T-helper 2 cell treated with Interferon-gamma antibody and Interleukin-4, amounts not matched to agents 5 μg/mL and 100 μg/mL, for 36 hours (primary cell): ENCODE measurements at places on chromosomes 13 and 19.

DNA sequence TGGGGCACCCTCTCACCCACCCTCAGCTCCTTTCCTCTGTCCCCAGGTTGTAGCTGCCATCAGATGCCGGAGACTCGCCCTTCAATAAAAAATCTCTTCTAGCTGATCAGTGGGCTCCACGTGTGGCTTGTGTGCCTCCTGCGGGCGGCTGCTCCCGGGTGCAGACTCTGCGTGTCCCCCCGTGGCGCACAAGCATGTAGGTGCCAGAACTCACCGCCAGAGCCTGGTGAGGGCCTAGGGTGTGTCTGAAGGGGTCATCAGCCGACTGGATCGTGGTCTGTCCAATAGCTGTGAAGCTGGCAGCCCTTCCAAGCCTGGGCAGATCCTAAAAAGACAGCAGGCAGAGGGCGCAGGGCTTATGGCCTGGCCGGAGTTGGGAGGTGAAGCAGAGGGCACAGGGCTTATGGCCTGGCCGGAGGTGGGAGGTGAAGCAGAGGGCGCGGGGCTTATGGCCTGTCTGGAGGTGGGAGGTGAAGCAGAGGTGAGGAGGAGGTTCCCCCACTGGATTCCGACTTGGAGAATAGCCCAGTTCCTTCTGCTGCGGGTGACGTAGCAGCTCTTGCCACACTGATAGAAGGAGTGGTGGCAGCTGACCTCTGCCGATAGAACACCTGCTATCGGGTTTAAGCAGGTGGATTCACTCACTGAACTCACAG is 11.7 kb downstream of the NOP53 start:
- DNase-seq, result no peak

GRCh38 chr19:37935341-37935740 is 28.3 kb downstream of the SIPA1L3 start:
- DNase-seq, result no peak

- DNase-seq, result no peak
These were observed 9.6 kb downstream of the CIC start for GRCh38 chr19:42278452-42279154.

GRCh38 chr13:28031220-28031895 is 42.9 kb upstream of the URAD start:
- no peak for DNase-seq

DNA sequence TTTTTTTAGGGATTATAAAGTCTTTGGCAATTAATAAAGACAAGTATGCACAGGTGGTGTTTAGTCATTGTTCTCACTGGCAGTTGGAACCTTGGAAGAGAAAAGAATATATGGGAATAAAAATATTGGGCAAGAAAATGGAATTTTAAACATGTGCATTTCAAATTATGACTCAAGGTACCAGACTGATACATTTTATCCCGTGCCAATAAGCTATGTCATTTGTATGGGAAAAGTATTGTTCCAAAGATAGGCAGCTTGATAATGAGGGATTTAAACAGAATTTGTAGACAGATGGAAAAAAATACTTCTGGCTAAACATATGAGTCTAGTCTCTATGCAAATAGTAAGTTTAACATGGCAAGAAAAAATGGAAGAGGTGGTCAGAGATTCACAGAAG is 169.5 kb upstream of the UFM1 start:
- no peak for DNase-seq

DNA sequence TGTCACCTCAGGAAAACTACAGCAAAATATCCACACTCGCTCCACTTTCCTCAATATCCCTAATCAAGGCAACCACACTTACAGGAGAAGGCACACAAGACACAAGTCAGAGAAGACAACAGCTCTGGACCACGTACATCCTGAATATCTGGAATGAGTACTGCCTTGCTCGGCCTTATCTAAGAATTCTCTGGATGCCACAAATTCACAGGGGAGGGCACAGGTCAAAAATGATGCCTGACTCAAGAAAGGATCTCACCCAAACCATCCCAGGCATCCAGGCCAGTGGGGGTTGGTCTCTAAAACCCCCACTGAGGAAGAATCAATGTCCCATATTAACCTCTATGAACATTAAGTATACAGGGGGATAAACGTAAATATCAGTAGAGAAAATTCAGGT is 29.9 kb downstream of the ATP7B start:
- DNase-seq, result no peak

GRCh38 chr19:3984584-3984907 is 717 bp downstream of the EEF2 start:
- no peak for DNase-seq

DNA sequence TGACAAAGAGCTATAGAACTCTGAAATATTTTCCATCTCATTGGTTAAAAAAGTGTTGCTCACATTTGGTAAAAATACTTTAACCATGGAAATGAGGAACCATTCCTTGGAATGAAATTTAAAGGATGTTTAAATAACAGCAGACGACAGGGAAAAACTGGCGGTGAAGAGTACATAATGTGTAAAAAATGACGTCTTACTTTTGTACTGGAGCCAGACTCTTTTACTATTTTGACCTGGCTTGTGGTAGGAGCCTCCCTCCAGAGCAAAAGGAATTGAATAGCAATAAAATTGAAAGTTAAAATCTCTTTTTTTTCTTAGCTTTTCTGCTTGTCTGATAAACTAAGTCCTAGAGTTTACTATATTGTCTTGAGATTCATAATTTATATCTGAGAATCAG is 426.2 kb upstream of the KLHL1 start:
- DNase-seq, result no peak

GRCh38 chr13:86193281-86193680 is 394.1 kb upstream of the SLITRK6 start:
- no peak for DNase-seq

DNA sequence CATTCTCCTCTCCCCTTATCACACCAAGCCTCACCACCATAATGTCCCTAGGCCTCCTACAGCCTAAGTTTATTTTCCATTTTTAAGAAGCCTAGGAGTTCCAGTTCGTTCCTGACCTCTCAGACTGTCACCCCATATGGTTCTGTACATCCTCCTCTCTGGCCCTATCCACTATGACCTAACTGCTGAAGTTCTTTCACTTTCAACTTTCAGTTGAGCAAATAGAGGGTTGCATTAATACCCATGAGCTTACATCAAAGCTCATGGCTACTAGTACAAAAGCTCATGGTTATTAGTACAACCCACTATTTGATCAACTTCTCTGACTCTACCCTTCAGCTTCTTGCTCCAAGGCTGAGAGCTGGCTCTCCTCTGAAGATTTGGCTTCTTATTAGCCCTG is 72.9 kb downstream of the FGF14 start:
- no peak for DNase-seq

DNA sequence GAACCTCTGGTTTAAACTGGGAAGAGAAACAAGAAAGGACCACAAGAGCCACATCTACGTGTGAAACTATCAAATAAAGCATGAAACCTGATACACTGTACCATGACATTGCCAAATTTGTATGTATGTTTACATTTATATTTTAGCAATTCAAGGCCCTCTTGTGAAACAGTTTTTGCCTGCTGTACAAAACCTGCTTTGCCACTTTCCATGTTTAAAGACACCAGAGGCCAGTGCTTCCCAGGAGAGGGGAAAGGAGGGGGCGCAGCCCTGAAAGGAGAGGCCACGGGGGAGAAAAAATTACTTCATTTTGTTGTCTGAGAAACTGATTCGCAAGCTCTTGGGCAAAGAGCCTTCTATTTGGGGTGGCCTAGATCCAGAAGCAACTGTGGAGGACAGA is 124.8 kb downstream of the DCLK1 start:
- DNase-seq, result no peak

DNA sequence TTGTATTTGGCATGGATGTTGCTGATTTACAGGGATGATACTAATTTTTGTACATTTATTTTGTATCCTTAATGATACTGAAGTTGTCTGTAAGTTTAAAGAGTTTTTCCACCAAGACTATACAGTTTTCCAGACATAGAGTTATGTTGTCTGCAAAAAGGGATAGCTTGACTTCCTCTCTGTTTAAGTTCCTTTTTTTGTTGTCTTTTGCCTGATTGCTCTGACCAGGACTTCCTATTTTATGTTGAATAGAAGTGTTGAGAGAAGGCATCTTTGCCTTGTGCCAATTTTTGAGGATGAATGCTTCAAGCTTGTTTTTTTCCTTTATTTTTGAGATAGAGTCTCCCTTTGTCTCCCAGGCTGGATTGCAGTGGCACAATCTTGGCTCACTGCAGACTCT is 36.8 kb upstream of the ZNF681 start:
- DNase-seq, result no peak

DNA sequence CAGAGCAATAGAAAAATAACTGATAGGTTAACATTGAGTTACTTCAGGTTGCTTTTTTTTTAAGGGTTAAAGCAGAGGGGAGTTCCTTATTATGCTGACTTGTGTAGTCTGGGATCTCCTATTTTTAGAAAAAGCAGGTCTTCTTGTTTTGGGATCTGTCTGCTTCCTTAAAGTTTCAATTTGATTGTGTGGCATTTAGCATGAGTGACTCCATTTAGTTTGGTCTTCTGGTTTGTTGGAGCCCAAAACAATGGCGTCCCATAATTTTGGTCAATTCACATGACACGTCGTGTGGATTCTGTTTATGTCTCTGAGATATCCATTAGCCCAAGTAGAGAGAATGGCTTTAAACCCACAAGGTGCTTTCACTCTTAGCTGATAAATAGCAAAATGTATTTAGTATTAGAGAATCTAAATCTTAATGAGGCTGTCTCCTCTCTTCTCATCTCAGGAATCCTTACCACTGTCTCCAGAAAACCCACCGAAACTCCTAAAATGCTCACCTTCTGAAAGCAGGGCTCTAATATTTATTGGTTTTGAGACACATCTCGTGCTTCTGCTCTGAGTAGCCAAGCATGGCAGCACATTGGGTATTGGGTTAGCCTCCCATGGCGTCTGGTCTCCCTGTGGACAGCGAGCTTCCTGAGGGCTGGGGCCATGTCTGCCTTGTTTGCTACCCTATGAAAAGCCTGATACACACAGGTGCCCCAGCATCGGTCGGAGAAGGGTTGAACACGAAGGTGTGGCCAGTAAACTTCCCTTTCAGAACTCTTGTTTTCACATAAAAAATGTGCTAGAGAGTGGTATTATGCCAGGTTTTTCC is 67.2 kb upstream of the GPR183 start:
- no peak for DNase-seq

DNA sequence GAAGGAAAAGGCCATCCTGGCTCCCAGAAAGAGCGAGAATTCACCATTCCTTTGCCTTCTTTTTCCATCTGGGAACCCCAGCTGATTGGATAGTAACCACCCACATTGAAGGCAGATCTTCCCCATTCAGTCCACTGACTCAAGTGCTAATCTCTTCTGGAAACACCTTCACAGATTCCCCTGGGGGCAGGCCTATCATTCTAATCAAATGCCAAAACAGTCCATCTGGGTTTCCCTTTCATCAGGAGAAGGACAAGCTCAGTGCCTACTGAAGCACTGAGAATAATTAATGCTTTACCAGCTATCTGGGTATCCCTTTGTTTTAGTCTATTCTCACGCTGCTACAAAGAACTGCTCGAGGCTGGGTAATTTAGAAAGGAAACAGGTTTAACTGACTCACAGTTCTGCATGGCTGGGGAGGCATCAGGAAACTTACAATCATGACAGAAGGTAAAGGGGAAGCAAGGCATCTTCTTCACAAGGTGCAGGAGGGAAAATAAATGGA is 293.2 kb downstream of the ENOX1 start:
- no peak for DNase-seq

- no peak for DNase-seq
These were observed 719.8 kb downstream of the SLITRK1 start for GRCh38 chr13:83162493-83162892.
